ENCODE measurements at places on chromosomes 1 and 21. TPM values are rescaled to one million over a fixed set of nuclear protein-coding genes. Genes with fewer than 3 reads are reported as not detected.

Gene ILDR2
- total RNA-seq, result 1.6 TPM

Gene LRRC8B
- total RNA-seq, result 2.5 TPM

Gene CD1D
- total RNA-seq, result 1.4 TPM

Gene PTPRC
- 6.9 TPM for total RNA-seq

Gene MINDY1
- total RNA-seq, result 40.6 TPM

Gene AADACL4
- total RNA-seq, result not detected

Gene GGPS1
- total RNA-seq, result 29.8 TPM

Gene COL24A1
- total RNA-seq, result 0.82 TPM

Gene MATN1
- not detected for total RNA-seq

Gene ALPL
- total RNA-seq, result 13.1 TPM

Gene ZNF362
- 37.8 TPM for total RNA-seq

Gene OR2C3
- total RNA-seq, result not detected

Gene BRINP2
- total RNA-seq, result 0.55 TPM

Gene PLA2G2F
- not detected for total RNA-seq

Gene DYRK3
- total RNA-seq, result 22.2 TPM

Gene KRTAP13-2
- not detected for total RNA-seq

Gene KCNK2
- total RNA-seq, result not detected

Gene REN
- not detected for total RNA-seq

Gene C8A
- total RNA-seq, result not detected

Gene PWP2
- 8.7 TPM for total RNA-seq

Measured in left ventricle myocardium superior (tissue), 1 donor.